ENCODE measurements at places on chromosomes 4 and X. TPM values are rescaled to one million over a fixed set of nuclear protein-coding genes. Genes with fewer than 3 reads are reported as not detected.

The DCAF12L2 gene
- total RNA-seq, result not detected

DNA sequence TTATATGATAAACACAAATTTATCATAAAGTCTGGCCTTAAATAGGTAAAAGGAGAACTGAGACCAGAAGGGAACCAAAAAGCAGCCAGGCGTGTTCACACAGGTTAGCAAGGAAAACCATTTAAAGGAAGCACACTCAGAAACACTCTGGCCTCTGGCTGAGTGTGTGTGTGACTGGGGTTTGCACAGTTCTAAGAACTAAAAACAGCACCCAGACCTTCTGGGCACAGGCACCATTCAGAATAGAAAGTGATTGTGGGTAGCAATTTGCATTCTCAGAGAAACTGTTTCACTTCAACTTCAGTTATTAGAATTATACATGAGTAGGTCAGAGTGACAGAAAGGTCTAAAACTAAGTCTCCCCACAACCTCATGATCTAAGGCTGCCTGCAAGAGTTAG lies 10.0 kb downstream of the GPR82 start:
- DNase-seq, result no peak

The ADH7 gene
- total RNA-seq, result not detected

DNA sequence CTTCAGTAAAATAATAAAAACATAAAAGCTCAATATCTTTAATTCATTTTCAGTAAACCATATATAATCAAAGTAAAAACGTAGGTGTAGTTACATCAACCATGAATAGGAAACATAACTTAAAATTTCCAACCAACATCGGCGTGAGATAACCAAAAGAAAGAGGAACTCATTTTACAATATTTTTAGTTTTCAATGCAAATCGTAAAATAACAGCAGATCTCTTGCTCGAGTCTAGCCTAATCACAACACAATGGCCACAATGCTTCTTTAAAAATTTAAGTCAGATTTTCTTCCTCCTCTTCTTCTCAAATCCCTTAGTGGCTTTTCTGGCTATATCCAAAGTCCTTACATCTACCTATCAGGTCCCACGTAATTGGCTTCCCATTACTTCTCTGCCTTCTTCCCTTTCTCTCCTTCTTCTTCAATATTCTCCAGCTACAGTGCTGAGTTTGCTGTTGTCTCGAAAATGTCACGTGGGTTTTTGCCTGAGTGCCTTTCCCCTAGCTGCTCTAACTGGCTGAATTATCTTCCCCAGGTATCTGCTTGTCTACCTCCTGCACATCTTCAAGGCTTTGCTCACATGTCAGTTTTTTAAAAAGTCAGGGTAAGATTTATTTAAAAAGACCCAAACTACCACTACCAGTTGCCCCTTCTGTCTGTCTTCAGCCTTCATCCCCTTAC lies 90.9 kb upstream of the BANK1 start:
- DNase-seq, result no peak

GRCh38 chrX:39226251-39226650 lies 425.0 kb downstream of the MID1IP1 start:
- DNase-seq, result no peak

The PFKFB1 gene
- total RNA-seq, result 0.35 TPM

DNA sequence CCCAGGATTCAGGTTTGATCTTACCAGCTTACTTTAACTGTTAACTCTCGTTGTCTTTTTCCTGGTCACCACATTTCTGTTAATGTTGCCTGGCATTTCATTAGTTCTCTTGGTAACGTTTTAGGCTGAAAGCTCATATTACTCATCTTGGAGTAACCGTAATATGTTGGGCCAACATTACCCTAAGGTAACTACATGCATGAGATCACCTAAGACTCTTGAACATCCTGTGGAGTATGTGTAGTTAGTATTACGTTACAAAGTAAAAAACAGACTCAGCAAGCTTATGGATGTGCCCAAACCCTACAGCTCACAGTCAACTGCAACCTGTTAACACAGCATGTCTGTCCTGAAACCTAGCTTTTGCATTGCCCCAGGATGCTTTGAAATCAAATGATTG lies 203.3 kb upstream of the HS3ST1 start:
- no peak for DNase-seq

DNA sequence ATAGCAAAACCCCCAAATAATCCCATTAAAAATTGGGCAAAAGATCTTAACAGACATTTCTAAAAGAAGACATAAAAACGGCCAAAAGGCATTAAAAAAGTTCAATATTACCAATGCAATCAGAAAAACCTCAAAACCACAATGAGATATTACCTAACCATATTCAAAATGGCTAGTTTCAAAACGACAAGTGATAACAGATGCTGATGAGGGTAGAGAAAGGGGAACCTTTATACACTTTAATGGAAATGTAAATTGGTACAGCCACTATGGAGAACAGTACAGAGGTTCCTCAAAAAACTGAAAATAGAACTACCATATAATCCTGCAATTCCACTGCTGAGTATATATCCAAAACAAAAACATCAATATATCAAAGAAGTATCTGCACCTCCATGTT lies 6.2 kb downstream of the AADAT start:
- no peak for DNase-seq

GRCh38 chr4:27019766-27020165 lies 159.1 kb downstream of the STIM2 start:
- no peak for DNase-seq

GRCh38 chr4:78299565-78299972 lies 242.4 kb downstream of the FRAS1 start:
- DNase-seq, result no peak

DNA sequence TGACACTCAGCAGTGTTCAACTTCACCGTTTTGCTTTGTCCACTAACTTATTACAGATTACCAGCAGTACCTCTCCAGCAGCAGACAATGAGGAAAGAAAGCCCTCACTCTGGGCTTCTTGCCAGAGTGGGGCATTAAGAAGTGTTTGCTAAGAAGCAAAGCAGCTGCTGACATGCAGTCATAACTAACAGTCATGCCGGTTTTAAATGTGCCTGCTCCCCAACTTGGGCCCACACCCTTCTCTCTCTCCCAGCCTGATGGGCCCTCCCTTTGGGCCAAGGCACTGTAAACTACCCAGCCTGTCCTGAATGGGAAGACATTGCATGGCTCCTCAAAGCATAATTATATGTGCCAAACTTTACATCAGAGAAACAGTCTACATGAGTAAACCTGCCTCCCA lies 54.6 kb upstream of the HHIP start:
- DNase-seq, result no peak

- DNase-seq, result no peak
These were observed 635.4 kb downstream of the SPRY1 start for GRCh38 chr4:124032035-124032434.

- no peak for DNase-seq
These were observed 4.1 kb upstream of the RS1 start for GRCh38 chrX:18676050-18676449.

DNA sequence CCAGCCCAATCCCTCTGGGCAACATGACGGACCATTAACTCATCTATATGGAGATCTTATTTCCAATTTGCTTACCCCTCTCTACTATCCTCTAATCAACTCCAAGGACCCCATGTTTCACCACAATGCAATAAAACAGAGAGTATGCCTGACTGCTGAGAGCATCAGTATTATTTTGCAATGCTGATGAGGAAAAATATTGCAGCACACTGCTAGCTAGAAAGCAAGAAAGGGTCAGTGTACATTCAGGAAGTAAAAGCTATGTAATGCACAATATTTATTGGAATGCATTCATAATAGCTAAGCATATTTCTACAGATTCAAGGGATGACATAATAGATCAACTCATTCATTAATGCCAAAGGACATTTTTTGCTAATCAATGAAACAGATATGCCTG lies 33.2 kb downstream of the ARAP2 start:
- DNase-seq, result no peak

The NMU gene
- not detected for total RNA-seq

DNA sequence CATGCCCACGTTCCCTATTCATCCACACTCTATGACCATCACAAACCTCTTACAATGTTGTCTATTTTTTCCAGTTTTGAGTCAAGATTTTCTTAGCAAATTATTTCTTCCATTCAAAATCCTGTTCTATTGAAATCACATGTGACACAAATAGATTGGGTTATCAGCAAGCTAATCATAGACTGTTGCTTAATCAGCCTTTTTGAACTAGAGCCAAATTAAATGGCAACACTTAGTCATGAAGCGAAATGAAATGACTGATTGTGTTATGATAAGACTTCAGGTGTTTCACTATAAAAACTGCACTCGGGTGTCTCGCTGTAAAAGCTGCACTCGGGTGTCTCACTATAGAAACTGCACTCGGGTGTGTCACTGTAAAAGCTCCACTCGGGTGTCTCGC lies 890.0 kb upstream of the FRG1 start:
- no peak for DNase-seq

- DNase-seq, result no peak
These were observed 93.3 kb downstream of the TIGD2 start for GRCh38 chr4:89204624-89205023.

- DNase-seq, result no peak
These were observed 50.9 kb downstream of the ENPP6 start for GRCh38 chr4:184166736-184167135.

GRCh38 chr4:159026329-159026728 lies 76.5 kb upstream of the RAPGEF2 start:
- DNase-seq, result no peak

The STBD1 gene
- 0.47 TPM for total RNA-seq

DNA sequence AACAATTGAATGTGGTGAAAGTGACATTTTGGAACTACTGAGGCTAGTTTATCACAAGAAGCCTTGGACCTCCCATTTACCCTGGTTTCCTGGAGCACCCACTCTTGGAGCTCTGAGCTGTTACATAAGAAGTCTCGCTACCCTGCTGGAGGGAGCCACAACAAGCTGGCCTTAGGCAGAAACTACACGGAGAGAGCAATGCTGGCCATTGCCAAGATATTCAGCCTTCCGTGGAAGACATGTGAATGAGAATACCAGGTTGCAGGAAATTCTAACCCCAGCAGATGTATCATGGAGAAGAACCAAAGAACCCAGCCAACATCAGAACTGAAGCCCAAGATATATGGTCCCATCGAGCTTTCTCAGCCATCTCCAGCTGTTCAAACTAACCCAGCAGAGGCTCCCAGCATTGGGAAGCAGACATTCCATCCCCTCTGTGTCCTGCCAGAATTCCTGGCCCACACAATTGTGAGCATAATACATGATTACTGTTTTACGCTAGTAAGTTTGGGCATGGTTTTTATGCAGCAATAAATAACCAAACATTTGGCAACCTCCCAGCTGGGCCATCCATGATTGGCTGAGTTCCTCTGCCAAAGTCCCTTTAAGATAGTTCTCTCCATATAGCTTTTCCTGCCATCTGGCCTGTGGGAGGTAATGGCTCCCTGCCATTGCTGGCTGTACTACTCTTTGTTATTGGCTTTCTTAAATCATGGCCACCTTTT lies 17.9 kb upstream of the PDE5A start:
- no peak for DNase-seq

GRCh38 chr4:84167093-84167492 lies 332.0 kb downstream of the NKX6-1 start:
- no peak for DNase-seq

- DNase-seq, result no peak
These were observed 284.3 kb downstream of the SLC7A11 start for GRCh38 chr4:137957806-137958205.

- DNase-seq, result no peak
These were observed 324.9 kb downstream of the PPP3CA start for GRCh38 chr4:101022151-101023024.

DNA sequence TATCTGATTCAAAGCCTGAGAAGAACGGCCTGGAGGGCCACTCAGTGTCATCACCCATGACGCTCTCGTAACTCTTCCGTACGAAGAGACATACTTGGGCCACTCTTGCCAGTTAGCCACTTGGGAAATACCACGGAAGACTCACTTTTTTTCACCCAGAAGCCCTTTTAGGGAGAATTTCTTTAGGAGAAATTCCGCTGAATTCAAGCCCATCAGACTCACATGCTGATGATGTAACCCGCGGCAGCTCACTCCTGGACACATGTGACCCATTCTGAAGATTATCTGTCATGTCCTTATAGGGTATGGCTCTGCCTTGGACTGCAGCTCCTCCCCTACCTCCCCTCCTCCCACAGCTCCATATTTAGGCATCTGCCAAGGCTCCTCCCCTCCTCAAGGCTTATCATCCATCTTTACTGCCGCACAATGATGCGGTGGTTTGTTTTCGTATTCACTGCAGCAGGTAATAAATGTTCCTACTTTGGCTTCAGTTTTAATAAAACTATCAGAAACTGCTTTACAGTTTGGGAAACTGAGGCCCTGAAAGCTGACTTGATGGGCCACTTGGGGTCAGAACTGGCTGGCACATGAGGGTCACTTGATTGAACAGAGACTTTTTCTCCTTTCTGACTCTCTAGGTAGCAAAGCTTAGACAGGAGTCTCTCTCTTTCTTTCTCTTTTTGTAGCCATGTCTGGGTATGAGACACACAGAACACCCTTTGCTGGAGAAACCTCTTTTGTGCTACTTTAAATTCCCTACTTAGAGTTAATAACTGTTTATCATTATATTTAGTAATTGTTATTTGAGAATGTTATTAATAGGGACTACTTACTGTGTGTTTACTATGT lies 42.1 kb downstream of the RHOH start:
- DNase-seq, result peak; percentile 95

DNA sequence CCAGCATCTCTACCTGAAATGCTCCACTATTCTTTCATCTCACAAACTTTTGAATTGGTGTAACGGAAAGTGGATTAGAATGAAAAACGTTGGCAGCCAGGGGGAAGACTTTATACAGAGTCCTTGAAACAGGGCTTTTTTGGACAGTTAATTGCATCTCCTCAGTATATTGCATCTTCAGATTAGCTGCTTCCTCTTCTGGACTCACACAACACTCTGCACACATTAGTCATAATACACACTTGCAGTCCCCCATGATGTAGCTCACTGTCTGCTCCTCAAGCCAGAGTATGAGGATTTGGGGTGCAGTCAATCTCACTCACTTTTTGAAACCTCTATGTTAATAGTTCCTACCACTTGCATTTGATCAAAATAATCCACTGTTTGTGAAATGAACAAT lies 101.0 kb downstream of the ADGRA3 start:
- DNase-seq, result no peak

All from CD4-positive, CD25-positive, alpha-beta regulatory T cell (primary cell).